SJSA1 (cell line): ENCODE measurements at places on chromosomes 5 and 9.

DNA sequence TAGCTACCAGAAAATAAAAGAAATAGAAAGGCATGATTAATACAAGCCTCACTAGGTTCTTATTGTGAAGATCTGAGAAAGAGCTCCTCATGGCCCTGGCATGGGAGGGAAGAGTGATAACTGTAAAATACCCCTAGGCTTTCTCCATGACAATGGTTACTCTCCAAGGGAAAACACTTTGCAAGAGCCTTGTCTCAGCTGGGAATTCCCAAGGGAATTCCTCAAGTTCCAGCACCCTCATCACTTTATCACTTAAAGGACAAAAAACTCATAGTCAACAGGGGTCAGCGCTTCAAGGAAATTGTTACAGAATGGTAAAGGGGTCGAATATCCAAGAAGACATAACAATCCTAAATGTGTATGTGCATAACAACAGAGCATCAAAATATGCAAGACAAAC, 21.2 kb downstream of the SYK start:
- DNase-seq, result no peak

DNA sequence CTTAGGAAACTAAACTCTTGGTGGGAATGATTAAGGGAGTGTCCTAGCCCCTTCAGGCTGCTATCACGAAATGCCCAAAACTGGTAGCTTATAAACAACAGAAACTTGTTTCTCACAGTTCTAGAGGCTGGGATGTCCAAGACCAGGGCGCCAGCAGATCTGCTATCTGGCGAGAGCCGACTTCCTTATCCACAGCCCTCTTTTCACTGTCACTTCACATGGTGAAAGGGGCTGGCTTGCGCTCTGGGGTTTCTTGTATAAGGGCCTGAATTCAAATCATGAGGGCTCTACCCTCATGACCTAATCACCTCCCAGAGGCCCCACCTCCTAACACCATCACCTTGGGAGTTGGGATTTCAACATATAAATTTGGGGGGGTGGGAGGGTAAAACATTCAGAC, 49.1 kb downstream of the IPPK start:
- DNase-seq, result no peak

DNA sequence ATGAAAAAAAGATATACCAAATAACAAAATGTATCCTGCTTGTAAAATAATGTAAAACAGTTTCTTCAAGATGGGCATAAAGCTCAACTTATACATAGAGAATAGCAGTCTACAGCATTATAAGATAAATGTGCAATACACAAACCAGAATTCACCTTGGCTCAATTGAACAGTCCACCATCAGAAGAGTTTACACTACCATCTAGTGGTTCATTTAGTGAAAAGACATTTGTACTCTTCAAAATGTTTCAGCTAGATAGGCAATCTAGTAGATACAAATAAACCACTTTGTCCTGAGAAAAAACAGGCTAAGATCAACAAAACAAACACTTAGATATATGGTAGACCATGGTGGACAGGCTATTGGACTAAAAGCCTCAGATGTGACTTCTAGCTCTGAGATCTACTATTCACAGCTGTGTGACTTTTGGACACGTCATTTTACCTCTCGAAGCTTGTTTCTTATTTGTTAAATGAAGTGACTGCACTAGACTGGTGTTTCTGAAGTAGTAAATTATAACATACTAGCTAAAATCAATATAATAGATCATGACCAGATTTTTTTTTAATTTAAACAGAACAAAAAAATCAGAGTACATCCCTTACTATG, 22.1 kb upstream of the TPD52L3 start:
- no peak for DNase-seq

DNA sequence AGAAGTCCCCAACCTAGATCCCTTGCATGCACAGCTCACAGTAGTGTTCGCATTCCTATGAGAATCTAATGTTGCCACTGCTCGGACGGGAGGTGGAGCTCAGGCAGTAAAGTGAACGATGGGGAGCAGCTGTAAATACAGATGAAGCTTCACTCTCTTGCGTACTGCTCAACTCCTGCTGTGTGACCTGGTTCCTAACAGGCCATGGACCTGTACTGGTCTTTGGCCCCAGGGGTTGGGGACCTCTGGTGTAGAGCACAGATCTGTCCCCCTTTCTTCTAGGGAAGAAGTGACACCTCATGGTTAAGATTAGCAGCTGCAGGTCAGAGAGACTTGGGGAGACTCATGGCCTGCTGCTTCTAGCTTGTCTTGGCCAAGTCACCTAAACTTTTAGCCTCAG, 7.1 kb downstream of the ARHGEF28 start:
- no peak for DNase-seq

DNA sequence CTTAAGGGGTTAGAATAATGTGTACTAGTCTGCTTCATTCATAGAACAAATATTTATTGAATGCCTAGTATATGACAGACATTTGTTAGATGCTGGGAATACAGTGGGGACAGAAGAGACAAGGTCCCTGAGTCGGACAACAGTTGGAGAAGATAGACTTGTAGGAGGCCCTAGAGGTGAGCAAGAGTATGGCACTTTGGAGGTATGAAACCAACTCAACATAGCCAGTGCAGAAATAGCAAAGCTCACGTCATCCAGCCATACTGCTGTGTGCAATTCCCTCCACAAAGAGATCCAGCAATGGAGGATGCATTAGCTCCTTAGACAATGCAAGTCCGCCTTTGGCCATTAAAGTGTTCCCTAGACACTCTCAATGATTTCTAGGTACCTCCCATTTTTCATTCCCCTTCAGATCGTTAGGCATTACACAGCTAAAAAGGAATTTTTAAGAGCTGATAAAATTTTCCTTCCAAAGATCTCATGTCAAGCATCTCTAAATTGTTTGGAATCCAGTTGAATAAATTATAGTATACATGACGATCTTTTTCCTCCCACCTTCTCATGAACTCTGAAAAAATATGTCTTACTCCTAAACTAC, 1949.6 kb upstream of the WWC1 start:
- DNase-seq, result no peak

DNA sequence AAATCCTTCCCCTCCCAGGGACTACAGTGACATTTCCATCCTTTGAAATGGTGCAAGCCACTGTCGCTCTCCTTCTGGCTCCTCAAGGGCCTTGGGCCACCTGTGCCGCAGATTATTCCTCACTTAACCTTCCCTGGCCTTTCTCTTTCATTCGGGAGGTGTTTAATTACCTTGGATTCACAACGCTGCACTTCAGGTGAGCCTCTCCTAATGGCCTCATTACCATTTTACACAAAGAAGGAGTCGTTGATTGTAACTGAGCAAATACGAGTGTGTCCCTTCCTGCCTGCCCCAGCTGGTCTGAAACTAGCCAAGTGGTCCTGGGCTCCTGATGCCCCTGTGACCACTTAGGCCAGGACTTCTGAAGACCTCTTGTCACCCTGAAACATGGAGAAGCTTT, 205.0 kb downstream of the CRB2 start:
- DNase-seq, result no peak

DNA sequence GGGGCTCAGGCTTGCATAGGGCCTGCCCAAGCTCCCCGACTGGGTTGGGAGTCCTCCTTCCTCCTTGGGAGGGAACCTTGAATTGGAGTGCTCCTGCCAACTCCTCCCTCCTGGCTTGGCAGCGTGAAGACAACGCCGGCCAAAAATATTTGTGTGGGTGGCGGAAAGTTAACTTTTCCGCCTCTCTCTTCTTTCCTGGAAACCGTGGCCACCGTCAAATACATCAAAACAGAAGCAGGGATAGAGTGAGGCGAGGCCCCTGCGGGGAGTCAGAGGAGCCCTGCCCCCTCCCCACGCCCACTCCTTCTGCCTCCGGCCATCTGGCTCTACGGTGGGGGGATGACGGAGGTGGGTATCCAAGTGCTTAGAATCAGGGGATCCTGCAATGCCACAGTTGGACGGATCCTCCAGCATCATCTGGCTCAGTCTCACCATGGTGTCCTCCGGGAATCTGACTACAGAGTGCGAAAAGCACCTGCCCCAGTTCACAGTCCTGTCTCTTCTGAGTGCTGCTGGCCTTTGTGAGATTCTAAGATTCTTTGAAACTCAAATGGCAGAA, 25.2 kb upstream of the SYNPO start:
- DNase-seq, result no peak
